ENCODE measurements at places on chromosomes 16 and 17.

DNA sequence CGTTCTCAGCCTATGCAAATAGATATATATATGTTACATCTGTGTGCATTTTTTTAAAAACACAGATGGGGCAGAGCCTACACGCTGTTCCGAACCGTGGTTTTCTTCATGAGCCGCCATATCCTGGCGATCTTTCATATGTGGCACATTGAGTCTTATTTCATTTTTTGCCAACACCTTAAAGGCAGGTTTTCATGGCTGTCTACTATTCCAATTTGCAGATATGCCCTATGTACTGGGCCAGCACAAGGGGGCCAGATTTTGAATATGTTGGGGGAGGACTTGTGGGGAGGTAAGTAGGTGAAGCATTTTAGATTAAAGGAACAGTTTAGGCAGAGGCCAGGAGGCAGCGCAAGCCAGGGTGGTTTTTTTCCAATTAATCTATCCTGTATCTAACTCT is 16.0 kb downstream of the WFDC1 start:
- DNase-seq = no peak

GRCh38 chr17:17811381-17812210 is 25.2 kb downstream of the SREBF1 start:
- no peak for DNase-seq

- DNase-seq = peak; percentile 68
Observed at GRCh38 chr17:12659500-12659899, 6.2 kb upstream of the MYOCD start.

- no peak for DNase-seq
Observed at GRCh38 chr17:57570724-57571344, 174.3 kb downstream of the CCDC182 start.

DNA sequence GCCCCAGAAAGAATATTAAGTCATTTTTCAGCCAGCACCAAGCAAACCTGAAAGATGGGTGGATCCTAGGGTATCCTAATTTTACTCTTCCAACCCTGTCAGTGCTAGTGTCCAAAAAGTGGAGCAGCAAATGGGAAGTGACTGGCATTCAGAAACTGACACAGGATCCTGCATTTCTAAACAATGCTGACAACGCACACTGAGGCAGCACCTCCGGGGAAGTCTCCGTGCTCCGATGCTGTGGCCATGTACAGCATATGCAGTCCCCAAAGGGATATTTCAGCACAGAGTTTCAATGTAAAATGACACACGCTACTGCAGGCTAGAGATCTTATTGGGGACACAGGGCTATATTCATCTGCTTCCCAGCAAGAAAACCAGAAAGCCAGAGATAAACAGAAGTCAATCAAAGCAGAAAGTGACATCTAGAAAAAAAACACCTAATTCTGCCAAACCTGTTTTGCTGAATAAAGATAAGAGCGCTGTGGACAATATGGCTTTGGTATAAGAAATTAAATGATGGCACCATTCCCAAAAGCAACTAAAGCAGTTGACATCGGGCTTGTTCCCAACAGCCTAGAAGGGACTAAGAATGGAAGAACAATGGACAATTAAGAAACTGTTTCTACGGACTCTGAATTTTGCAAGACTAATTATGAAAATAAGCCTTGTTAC is 17.3 kb downstream of the XYLT1 start:
- no peak for DNase-seq

DNA sequence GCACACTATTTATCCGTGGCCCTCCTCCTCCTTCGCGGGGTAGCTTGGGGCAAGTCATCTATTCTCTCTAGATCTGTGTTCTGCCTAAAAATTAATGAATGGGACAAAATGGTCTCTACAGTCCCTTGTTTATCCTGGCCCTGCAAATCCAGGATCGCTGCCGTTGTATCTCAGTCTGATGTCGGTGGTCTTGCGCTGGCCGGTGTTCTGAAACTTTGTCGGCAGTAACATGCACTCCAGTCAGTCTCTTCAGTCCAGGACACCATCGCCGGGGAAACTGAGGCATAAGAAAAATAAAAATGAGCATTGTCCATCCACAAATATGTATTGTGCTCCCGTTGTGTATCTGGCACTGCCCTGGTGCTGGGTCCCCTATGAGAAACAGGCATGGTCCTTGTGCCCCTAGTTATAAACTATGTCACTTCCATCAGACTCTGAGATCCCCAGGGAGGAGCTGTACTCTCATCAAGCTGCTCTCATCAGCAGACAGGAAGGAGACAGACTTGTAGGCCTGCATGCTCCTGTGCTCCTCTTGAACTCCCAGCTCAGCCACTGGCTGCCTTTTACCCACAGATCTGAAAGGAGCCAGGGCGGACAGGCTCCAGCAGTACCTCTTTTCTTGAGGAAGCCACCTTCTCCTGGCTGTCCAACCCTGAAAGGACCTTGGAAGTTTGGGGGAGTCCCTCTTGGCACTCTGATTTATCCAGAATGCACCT is 13.7 kb upstream of the CA4 start:
- DNase-seq = no peak

DNA sequence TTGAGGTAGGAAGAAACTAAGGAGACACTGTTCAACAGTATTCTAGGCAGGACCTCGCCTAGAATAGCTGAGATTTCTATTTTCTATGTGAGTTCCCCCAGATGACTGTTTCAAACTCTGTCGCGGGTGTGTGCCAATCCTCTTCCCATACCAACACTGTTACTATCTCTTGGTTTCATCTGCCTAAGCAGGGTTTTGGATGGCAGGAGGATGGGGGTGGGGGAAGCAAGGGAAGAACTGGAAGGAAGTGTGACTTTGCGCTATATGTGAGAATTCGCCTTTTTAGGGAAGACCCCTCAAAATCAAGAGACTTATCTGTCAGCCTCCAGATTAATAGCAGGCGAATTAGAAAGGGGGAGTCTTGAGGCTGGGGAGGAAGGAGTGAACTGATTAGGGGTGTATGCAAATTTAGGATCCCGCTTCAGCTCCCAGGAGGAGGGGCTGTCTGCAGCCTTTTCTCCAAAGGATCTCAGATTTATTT is 521 bp upstream of the G6PC3 start:
- no peak for DNase-seq

DNA sequence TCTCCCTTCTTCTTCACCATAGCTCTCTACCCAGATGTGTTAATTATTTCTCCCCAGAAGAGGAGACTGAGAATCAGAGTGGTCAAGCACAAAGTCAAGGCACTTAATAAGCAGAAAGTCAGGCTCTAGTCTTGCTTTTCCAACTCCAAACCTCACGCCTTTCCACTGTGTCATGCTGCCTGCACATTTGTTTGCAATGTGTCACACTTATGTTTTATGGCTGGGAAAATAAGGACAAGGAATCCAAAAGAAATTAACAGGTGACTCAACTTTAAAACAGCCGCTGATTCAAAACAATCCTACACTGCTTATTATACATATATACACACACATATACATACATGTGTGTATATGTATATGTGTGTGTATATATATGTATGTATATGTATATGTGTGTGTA is 255.7 kb upstream of the DYNLRB2 start:
- DNase-seq = peak; percentile 86

DNA sequence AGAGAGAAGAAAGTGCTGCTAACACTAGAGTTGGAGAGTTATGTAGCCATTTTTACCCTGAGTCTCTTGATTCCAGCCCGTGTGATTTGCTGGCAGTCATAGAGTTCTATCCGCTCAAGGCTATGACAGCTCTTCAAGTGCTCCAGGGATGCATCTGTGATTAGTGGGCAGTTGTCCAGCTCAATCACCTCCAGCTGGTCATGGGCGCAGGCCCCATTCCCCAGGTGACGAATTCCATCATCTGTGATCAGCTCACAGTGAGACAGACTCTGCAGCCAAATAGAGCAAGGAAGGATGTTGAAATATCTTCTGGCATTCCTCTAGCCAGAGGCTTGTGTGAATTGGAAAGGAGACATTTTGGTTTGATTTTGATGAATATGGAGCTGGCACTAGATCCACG is 38.4 kb upstream of the STAC2 start:
- no peak for DNase-seq

DNA sequence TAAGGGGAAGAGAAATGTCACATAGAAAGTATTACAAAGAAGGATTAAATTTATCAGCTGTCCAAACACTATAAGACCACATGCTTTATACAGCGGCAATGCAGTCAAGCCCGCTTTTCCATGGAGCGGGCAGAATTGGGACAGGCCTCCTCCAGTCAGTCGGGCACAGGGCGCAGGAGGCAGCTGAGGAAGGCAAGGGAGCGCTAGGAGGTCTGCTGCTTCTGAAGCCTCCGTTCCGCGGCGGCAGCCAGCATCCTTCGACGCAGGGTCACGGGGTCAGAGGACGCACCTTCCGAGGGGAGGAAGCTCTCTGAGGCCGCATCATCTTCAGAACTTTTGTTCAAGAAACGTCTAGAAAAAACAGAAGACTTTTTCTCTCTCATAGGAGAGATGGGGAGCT is 62.6 kb downstream of the AMFR start:
- DNase-seq = no peak

GRCh38 chr17:33970279-33970678 is 284.8 kb upstream of the CCL2 start:
- no peak for DNase-seq

- no peak for DNase-seq
Observed at GRCh38 chr16:56939801-56940200, 7.9 kb downstream of the HERPUD1 start.

Data from kidney glomerular epithelial cell (primary cell).